ENCODE measurements at places on chromosomes 3 and 15. TPM values are rescaled to one million over a fixed set of nuclear protein-coding genes. Genes with fewer than 3 reads are reported as not detected.

TAGLN3 gene
- total RNA-seq: 6.4 TPM

ST8SIA2 gene
- 3.2 TPM for total RNA-seq

DNA sequence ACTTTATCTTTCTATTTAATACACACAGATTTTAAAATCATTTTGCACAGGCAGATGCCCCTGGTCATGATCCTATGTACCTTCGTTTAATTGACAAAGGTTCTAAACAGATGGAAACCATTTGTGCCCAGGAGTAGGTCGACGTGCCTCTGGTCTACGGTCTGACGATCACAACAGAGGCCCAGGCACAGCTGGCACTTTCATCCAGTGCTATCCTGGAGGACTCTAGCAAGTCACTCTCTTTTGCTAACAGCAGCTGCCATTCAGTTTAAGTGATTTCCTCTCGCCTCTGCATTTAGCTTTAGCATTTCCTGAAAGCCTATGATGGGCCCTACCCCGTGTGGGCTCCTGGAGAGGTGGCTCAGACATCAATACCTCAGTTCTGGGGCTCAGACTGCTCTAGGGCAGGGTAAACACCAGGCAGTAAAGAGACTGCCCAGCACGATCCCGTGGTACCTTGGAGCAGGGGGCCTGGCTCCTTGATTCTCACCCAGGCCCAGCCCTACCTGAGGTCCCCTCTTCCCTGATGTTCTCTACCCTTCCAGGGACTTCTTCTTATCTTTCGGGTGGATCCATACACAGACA lies 83.2 kb upstream of the SNRPA1 start:
- DNase-seq: no peak

OXSR1 gene
- total RNA-seq: 54.1 TPM

GRCh38 chr15:93159930-93160329 lies 70.9 kb upstream of the RGMA start:
- no peak for DNase-seq

DNA sequence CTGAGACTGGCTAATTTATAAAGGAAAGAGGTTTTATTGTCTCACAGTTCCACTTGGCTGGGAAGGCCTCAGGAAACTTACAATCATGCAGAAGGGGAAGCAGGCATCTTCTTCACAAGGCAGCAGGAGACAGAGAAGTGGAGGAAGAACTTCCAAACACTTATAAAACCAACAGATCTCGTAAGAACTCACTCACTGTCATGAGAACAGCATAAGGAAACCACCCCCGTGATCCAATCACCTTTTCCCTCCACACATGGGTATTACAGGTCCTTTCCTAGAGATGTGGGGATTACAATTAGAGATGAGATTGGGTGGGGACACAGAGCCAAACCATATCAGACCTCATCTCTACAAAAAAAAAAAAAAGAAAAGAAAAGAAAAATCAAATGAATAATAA lies 25.7 kb downstream of the CGGBP1 start:
- DNase-seq: no peak

DNA sequence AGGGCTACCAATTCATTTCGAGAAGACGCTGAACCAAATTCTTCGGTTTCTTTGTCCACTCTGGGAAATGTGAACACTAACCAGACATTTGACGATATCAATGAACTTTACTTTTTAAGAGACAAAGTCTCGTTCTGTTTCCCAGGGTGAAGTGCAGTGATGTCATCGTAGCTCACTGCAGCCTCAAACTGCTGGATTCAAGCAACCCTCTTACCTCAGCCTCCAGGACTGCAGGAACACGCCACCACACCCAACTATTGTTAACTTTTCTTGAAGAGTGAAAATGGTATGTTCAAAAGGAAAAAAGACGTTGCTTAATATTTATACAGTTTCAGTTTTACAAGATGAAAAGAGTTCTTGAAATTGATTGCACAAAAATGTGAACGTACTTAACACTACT lies 30.6 kb downstream of the MB21D2 start:
- DNase-seq: no peak

DNA sequence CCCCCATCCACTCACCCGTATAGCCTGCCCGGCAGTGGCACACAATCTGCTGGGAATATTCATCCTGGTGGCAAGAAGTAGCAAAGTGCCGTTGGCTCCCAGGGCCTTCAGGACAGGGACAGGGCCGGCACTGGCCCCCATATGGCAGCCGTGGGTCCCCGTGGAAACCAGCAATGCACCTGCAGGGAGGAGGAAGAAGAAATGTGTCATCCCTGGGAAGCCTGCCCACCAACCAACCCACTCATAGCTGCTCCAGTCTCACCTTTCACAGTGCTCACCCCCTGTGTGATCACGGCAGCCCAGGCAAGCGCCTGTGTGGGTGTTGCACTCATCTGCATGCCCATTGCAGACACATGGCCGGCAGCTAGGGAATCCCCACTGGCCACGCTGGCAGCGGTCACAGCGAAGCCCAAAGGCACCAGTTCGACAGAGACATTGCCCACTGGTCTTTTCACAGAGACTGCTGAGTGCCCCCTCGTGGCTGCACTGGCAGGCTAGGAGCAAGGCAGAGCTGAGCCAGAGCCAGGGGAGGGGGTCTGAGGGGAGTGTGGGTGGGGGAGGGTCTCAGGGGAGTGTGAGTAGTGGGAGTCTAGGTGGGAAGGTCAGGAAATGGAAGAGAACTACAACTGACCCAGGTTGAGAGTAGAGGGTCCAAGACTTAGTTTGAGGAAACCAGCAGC lies 4.5 kb upstream of the USP19 start:
- no peak for DNase-seq

DNA sequence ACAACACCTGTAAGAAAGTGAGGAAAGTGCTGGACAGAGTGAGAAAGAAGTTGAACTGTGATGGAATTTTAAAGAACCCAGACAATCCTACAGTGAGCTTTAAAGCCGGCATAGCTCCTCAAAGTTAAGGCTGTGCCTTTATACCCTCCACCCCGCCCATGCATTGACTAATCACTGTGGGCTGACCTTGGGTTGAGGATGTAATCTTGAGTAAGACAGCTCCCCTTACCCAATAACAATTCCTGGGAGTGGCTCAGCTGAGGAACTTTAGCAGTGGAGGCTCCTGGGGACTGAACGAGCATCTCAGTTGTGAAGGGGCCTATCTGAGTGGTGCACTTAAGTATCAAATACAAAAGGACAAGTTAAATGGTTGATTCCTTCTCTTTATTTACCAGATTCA lies 35.7 kb upstream of the ZNF770 start:
- peak; percentile 46 for DNase-seq

GRCh38 chr3:195859846-195860411 lies 48.2 kb upstream of the MUC4 start:
- DNase-seq: no peak

RPP25 gene
- 12.6 TPM for total RNA-seq

- DNase-seq: no peak
Measured at GRCh38 chr15:28246605-28247004, 75.4 kb downstream of the HERC2 start.

- no peak for DNase-seq
Measured at GRCh38 chr3:79886204-79886603, 118.4 kb upstream of the ROBO1 start.

GRCh38 chr3:188689101-188689574 lies 482.6 kb upstream of the TPRG1 start:
- no peak for DNase-seq

CILP gene
- total RNA-seq: 0.04 TPM

DNA sequence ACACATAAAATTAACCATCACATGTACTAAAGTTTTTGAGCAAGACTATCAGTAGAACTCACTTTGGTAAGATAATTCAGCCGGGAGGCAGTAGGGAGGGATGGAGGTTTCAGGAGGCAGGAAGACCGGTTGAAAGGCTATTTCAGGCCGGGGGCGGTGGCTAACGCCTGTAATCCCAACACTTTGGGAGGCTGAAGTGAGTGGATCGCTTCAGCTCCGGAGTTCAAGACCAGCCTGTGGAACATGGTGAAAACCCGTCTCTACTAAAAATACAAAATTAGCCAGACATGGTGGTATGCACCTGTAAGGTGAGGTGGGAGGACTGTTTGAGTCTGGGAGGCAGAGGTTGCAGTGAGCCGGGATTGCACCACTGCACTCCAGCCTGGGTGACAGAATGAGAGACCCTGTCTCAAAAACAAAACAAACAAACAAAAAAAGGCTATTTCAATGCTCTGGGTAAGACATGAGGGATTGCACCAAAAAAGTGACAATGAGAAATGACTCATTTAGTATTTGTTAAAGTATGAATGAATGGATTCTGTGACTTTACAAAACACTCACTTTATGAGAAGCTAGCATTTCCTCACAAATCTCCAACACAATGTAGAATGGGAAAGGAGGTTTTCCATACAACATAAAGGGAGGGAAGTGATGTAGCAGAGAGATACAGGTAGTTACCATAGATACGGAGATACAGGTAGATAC lies 43.9 kb downstream of the SH3BP5 start:
- no peak for DNase-seq

- DNase-seq: no peak
Measured at GRCh38 chr3:53193466-53194209, 32.6 kb downstream of the PRKCD start.

DNA sequence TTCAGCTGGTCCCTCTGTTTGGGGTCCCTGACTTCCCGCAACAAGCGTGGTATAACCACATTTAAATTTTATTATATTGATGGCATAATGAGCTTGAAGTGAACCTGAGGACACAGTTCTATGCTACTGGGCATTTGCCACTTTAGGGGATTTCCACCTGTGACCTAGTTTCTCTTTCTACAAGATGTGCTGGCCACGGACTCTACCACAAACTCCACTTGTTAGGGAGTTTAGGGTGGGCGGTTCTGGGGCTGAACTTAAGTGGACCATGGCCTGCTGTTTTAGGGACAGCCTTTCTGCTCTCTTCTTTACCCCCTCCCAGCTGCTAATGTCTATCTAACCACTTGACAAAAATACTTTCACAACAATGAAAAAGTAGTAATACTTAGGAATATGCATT lies 1199.1 kb downstream of the SI start:
- no peak for DNase-seq

DNA sequence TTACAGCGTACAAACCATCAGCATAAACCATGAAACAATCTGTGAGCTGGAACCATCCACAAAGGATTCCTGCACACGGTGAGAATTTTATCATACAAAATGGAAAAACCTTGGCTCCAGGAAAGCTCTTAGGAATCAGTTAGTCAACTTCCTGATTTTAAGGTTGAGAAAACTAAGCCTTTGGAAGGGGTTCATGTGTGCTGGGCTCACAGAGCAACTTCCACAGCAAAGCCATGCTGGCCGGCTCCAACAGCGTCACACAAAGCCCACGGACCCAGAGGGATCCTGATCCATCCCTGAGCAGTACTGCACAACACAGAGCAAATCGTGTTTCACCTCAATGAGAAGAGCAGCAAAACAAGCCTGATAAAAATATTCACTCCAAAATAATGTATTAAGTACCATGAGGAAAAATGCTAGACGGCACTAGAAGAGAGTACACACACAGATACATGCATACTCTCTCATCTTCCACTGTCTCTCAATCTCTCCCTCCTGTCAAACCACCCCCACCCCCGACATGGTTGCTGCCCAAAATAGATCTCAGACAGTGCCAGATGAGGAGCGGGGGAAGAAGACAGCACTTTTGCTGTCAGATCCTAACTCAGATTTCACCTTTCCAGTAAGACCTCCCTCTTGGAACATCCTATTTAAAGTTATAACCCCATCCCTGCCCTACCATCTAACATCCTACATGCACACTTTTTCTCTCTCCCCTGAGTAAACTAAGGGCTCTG lies 58.6 kb downstream of the MB21D2 start:
- DNase-seq: no peak

DNA sequence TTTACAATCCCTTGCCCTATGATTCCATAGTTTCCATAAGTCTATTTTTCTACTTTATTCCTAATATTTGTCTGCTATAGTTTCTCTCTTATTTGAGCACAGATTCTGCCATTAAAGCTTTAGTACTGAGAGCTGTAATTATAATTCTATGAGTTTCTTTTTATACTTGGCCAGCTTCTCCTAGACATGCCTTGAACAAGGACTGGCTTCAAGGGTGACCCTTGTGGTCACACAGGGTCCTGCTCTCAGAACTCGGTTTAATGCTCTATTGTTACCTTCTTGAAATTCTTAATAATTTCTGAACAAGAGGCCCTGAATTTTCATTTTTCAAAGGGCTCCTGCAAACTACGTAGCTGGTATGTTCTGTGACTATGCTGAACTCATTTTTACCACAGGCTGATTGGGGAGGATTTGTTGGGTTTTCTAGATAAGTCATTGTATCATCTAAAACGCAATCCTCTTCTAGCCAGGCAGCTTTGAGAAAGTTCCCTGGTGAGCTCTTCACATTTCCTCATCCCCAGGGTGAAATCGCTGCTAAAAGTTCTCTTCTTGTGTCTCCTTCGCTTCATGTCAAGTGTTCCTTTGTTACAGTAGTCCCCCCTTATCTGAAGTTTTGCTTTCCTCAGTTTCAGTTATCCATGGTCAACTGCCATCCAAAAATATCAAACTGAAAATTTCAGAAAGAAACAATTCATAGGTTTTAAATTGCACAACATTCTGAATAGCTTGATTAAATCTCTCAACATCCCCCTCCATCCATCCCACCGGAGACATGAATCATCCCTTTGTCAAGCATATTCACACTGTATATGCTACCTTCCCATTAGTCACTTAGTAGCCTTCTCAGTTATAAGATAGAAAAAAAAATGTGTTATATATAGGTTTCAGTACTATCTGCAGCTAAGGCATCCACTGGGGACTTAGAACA lies 12.6 kb upstream of the PLCL2 start:
- no peak for DNase-seq

- DNase-seq: peak; percentile 96
Measured at GRCh38 chr15:81133782-81134461, at the start of gene CFAP161. CFAP161 (plus strand) TSS chr15:81134270; CDS start chr15:81134330, 60 bp downstream.

DNA sequence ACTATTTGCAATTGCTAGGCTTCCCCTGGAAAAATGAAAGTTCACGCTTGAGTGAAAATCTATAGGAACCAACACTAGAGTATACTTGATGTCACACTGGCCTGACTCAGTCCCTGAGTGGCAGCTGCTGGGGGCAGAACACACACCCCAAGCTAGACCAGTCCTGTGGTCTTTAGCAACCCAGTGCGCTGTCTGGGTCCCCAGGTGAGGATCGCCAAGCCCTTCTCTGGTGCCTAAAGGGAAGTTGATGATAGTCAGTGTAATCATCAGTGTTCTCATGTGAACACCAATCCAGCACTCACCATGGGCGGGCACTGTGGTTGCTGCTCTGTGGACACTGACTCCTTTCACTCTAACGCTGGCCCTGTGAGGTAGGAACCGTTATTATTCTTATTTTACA lies 11.2 kb downstream of the ALDH1A3 start:
- DNase-seq: no peak
